Fibroblast of skin of scalp (primary cell): ENCODE measurements at places on chromosomes 5 and 9.

DNA sequence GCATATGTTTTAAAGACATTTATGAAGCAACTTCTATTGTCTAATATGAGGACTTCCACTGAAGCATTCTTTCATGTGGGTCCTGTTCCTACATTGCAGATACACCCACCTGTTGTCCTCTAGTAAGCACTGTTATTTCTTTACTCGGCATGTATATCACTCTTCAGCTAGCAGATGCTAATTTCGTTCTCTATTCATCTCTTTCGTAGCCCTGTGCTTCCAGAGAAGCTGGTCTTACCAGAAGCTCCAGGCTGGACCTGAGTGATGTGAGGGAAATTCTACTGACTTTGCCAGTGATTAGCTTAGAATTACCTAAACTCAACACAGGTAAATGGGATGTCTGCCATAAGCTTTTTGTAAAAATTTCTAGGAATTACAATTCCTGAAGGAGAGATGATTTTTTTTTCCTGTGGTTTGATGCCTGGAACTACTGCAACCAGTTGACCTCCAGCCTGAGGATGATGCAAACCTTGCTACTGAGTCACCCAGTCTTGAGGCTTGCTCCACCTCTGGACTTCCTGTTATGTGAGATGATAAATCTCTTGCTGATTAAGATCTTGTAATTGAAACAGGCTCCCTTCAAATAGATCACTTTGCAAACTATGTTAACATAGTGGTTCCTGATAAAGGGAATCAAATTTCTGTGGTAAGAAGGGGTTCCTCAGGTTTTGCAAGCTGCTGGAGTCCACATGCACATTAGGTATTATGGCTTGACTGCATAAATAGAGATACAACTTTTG lies 52.2 kb upstream of the SPINK5 start:
- DNase-seq = peak; percentile 1

DNA sequence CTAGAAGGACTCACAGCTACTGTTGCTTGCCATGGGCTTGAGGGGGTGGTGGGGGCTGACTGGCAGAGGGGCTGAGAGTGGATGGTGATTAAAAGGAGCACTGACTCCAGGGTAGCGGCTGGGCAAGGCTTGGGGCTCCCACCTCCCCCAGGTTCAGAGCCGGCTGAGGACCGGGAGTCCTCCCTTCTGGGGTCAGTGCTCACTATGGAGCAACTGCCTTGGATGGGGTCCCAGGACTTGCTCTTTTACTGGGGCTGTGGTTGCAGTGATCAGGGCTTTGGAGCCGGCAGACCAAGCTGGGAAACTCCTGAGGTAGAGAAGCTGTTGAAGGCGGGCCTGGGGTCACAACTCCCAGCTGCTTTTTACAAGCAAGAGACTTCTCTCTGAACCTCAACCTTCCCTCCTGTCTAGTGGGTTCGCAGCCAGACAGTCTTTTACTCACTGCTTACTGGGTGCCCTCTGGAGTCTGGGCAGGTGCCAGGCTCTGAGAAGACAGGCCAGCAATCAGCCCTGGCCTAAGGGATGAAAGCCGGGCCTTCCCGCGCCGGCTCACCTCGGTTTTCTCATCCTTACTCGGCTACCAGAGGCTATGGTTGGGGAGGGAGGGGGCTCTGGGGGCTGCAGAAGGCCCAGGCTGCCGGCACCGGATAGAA lies 795 bp upstream of the ASS1 start:
- DNase-seq = no peak

- no peak for DNase-seq
Observed at GRCh38 chr9:82116556-82116955, 128.0 kb downstream of the SPATA31D1 start.

- DNase-seq = peak; percentile 80
Observed at GRCh38 chr9:104740621-104741020, 6.9 kb upstream of the NIPSNAP3A start.

GRCh38 chr5:13212886-13213285 lies 731.6 kb downstream of the DNAH5 start:
- no peak for DNase-seq

- DNase-seq = peak; percentile 36
Observed at GRCh38 chr5:123921193-123921592, 409.2 kb downstream of the CSNK1G3 start.

DNA sequence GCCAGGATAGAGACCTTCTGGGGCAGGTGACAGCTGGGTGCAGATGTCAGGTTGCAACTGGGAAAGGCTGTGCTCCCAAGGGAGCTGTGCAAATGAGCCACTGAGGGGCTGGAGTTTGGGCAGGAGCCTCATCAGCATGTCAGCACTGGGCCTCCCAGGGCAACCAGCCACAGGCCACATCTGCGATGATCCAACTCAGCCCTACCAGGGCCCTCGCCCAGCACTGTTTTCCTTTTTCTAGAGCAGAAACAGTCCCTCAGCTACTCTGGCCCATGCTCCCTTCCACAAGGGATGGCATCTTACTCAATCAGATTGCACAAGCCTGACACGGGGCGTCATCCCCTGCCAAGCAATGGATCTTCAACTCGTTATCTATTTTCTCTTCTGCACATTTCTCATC lies 24.8 kb downstream of the NIPAL4 start:
- no peak for DNase-seq

- no peak for DNase-seq
Observed at GRCh38 chr9:137488327-137488653, 29.2 kb upstream of the NSMF start.

GRCh38 chr9:104553261-104553660 lies 15.7 kb upstream of the OR13C8 start:
- peak; percentile 69 for DNase-seq

GRCh38 chr5:178180141-178180863 lies 6.9 kb downstream of the GMCL2 start:
- DNase-seq = no peak

- DNase-seq = no peak
Observed at GRCh38 chr5:119795768-119796167, 166.4 kb downstream of the FAM170A start.

DNA sequence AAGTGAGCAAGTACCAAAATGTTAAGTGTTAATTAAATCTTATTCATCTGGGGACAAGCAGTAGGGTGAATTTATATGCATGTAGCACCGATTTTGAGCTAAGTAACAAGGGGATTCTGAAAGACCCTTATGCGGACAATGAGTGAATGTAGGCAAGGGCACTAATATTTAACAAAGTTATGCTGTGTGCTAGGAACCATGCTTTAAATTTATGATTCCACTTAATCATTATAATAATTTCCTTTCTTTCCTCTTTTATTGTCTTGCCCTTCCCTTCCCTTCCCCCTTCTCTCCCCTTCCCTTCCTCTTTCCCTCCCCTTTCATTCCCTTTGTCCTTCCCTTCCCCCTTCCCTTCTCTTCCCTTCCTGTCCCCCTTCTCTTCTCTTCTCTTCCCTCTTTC lies 25.7 kb upstream of the TNC start:
- no peak for DNase-seq

DNA sequence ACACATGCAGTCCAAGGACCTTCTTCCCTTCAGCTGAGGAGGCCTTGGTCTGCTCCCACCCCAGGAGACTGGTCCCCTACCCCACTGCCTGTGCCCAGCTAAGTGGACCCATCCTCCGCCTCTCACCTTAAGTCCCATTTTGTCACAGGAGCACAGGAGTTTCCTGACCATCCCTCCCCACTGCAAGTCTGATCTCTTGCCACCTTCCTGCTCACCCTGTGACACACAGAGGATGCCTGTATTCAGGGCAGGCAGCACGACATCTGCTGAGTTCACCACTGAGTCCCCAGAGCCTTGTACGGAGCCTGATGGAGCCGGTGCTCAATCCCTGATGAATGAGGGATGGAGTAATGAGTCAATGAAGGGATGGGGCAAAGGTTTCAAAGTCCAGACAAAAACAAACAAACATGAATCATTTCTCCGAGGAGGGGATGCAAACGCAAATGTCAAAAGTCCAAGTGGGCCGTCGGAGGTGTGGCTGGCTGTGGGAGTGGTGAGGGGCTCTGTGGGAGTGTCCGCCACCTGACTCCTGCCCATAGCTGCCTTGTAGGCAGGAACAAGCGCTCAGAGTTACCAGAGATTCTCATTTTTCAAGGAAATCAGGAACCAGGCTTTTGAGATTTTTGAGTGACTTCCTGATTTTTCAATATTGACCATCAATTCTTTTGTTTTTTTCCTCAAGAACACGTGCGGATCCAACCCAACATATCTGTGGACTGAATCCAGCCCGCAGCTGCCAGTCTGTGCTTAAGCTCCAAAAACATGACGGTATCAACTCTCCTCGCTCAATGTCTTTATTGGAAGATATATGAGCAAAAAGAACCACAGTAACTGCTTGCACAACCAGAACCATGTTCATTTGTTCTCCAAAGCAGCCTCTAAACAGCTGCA lies 4.4 kb downstream of the RAPGEF1 start:
- DNase-seq = no peak

GRCh38 chr9:112065806-112066606 lies 109.1 kb downstream of the SUSD1 start:
- DNase-seq = peak; percentile 68

DNA sequence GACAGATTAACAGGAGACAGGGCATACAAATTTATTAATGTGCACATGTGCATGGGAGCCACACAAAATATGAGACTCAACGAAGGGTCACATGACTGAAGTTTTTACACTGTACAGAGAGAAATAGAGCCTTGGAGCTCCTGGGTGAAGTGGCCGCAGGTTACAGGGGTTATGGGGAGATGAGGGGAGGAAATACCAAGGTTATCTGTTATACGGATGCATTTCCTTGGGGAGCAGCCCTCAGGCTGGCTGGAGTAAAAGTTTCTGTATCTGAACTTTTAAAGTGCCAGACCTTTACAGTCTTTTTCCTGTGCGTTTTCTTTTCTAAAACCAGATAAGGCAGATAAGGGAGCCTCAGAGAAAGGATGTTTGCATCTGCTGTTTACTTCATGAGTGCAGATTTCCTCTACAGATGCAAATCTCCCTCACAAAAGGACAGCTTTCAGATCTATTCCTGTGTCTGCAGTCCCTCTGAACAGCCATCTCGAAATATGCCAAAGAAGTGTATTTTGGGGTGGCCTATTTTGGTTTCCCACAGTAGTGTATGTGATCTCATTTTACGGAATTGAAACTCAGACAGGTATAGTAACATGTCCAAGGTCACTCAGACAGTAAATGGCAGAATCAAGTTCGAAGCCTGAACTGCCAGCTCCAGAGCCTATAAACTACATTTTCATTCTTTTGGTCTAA lies 139.3 kb upstream of the FBXL17 start:
- DNase-seq = no peak

DNA sequence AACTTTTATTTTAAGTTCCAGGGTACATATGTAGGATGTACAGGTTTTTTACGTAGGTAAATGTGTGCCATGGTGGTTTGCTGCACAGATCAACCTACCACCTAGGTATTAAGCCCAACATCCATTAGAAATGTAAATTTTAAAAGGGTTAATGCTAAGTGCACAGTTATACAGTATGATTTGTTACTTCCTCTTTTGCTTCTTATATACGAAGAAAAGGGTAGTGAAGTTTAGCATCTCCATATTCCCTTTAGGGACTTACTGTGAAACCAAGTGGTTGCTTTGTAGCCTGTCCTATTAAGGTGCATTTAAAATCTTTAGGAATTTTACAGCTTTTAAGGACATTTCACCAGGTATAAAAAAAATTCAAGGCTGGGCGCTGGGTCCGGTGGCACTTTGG lies 46.4 kb downstream of the RBM27 start:
- no peak for DNase-seq

DNA sequence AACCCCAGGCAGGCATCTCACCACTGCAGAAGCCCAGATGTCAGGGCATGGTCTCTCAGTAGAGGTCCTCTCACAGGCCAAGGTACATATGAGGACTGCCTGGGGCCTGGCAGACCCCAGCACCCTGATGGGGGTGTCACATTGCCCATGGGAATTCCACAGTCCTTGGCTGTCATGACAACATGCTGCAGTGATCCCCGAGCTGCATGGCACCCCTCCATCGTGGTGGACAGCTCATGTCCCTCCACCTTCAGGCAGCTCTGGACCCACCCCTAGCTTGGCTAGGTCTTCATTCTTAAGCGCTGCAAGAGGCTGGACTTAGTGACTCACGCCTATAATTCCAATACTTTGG lies 74.1 kb upstream of the LRRTM2 start:
- no peak for DNase-seq

DNA sequence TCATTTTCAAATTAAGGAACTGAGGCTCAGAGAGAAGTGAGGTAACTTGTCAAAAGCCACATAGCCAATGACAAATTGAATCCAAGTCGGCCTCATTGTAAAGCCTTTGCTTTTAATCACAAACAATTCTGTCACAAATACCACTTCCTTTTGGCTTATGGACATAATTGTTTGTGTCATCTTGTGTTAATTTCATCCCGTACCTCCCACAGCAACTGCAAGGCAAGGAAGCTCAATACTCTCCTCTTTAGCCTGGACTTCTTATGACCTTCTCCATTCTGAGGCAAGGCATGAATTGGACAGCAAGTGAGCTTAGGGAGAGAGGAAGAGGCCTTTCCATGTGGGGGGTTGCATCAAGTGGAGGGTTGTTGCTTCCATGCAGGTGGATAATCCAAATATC lies 62.2 kb upstream of the SLC2A8 start:
- DNase-seq = no peak

DNA sequence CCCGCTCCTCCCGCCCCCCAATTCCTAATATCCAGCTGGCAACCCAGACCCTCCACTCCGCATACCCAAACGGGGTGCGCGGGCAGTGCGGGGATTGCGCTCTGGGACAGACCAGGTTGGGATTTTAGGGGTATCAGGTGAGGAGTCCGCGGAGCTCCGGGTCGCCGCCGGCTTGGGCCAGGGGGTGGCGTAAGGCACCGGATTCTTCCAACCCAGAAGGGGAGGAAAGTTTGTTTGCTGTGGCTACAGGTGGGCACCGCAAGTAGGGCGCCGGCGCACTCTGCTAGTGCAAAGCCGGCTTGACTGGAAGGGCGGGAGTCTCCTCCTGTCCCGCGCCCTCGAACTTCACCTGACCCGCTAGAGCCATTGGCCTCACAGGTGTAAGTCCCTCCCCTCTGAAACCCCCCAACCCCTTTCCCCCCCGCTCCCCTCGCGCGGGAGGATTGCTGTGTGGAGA lies 709 bp downstream of the IQGAP2 start:
- DNase-seq = no peak

DNA sequence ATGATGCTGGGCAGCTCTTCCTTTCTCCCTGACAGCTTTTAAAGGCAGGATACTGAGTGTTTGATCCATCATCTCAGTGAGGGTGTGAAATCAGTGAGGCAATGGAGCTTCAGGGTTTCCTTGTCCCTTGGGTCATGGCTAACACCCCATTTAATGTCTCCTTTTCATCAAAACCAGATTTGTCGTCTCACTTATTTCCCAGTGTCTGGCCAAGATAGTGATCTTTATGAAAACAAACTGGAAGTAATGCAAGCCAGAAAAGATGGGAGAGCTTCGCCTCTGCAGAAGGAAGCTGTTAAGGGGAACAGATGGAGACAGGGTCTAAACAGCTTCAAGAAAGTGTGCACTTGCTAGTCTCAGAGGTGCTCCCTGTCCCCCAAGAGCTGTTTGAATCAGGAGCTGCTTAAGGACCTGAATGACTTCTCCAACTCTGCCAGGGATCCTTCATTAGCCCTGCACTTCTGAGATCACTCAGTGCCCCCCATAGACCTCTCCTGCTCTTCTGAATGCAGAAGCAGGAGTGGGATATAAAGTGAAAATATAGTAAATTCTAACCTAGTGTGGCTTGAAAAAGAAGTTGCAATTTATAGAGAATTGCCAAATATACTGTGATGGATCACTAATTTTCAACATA lies 96.1 kb downstream of the F2RL2 start:
- peak; percentile 23 for DNase-seq
